ENCODE measurements at places on chromosomes 6 and 20. TPM values are rescaled to one million over a fixed set of nuclear protein-coding genes. Genes with fewer than 3 reads are reported as not detected.

The PPP1R3G gene
- total RNA-seq: 0.89 TPM

The SLC22A1 gene
- not detected for total RNA-seq

The OR12D3 gene
- total RNA-seq: not detected

The EHMT2 gene
- total RNA-seq: 37.4 TPM

The GPSM3 gene
- total RNA-seq: 6.9 TPM

The QKI gene
- 218 TPM for total RNA-seq

The DOK5 gene
- total RNA-seq: not detected

The POPDC3 gene
- 0.39 TPM for total RNA-seq

The PTCHD4 gene
- total RNA-seq: 13.3 TPM

The CDSN gene
- under 0.01 TPM for total RNA-seq

The OR2H1 gene
- total RNA-seq: under 0.01 TPM

The SLC16A10 gene
- under 0.01 TPM for total RNA-seq

The BTNL2 gene
- not detected for total RNA-seq

The SDCBP2 gene
- 4.0 TPM for total RNA-seq

The HLA-DOA gene
- not detected for total RNA-seq

The DNAH8 gene
- total RNA-seq: not detected

The ARFGAP1 gene
- total RNA-seq: 46.8 TPM

The LPA gene
- not detected for total RNA-seq

The HMGCLL1 gene
- total RNA-seq: not detected

The COMMD7 gene
- total RNA-seq: 26.3 TPM

The KIF13A gene
- 29.8 TPM for total RNA-seq

Data from dermis microvascular lymphatic vessel endothelial cell (primary cell).